ENCODE measurements at places on chromosomes 6 and 20.

DNA sequence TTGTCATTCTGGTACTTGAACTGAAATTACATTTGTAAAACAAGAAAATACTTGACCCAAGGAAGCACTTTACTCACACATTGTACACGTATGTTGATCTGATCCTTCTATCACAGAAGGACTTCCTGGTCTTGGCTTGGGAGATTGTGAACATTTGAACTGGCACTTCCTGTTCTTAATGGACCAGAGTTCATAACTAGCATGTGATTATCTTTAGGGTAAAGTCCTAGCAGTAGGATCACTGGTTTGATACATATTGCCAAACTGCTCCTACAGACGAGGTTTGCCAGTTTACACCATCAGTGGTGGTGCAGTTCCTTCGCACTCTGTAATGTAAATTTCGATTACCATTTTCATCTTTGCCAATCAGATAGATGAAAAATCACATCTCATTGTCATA is 12.7 kb downstream of the HECA start:
- no peaks in the 10 kb centered on the region for H3K36me3 ChIP-seq
- no peaks in the 10 kb centered on the region for H3K27me3 ChIP-seq
- H3K27ac ChIP-seq, result no peak overlapping the region
- DNase-seq, result no peak

DNA sequence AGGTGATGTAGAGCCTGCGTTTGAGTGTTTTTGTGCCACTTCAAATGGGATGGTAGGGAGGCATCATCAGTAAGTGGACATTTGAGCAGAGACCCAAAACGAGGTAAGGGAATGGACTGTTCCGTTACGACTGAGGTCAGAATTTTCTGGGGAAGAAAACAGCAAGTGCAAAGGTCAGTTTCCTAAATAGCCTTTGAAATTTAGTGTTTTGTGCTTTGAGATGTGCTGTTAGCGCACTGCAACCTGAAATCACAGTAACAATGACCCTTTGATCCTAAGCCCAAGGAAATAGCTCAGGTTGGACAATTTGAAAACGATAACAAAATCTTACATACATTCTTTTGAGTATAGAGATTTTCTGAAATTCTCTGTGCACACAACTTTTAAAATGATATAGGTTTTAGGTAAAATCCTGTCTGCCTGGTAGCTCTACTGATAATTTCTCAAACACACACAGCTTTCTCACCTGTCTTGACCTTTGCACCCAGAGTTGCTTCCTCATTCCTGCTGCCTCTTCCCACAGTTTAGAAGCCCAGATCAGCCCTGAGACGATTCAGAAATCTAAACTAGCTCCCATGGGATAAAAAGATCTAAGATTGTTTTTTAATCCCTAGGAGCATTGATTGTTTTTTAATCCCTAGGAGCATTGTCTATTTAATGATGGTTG is 22.1 kb downstream of the DCBLD1 start:
- H3K36me3 ChIP-seq, result peaks cover 2% of the 10 kb centered on the region
- no peak overlapping the region for H3K27ac ChIP-seq
- H3K4me3 ChIP-seq, result no peak overlapping the region
- H3K4me1 ChIP-seq, result no peaks in the 10 kb centered on the region

GRCh38 chr6:16344756-16345155 is 106.4 kb downstream of the GMPR start:
- DNase-seq, result no peak
- H3K4me1 ChIP-seq, result no peaks in the 10 kb centered on the region
- no peak overlapping the region for H3K27ac ChIP-seq
- H3K4me3 ChIP-seq, result no peak overlapping the region

DNA sequence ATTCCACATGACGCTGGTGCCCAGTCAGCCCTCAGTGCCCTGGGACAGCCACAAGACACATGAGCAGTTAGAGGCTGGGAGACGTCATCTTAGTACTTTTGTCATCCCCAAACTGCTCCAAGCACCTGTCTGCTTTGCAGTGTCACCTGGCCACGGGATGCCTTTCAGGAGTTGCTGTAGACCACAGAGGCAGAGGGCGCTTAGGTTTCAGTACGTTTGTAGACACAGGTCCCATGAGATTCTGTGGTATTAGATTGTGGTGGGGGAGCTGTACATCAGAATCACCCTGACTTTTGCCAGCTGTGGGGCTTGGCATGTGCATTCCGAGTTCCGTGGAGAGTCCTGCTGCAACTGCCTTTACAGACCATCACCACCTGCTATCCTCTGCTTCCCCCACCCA is 16.7 kb downstream of the MAVS start:
- DNase-seq, result no peak
- no peaks in the 10 kb centered on the region for H3K27me3 ChIP-seq
- no peak overlapping the region for H3K4me3 ChIP-seq
- H3K27ac ChIP-seq, result no peak overlapping the region
- peaks cover 68% of the 10 kb centered on the region for H3K36me3 ChIP-seq

DNA sequence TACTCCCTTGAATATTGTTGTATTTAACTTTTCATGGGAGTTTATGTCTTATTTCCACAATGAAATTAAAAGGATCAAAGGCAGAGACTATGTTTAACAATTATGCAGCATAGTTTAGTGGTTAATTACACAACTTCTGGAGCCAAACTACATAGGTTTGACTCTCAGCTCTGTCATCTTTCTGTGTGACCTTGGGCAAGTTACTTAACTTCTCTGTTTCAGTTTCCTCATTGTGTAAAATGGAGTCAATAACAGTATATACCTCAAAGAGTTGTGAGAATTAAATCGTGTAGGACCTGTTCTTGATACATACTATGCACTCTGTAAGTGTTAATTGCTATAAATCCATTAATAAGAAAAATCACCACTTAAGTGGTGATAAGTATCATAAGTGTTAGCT is 48.3 kb downstream of the BTBD9 start:
- H3K27ac ChIP-seq, result no peak overlapping the region
- no peak overlapping the region for H3K4me3 ChIP-seq

- H3K4me1 ChIP-seq, result peaks cover 26% of the 10 kb centered on the region
- H3K36me3 ChIP-seq, result no peaks in the 10 kb centered on the region
Measured at GRCh38 chr6:34697544-34697836, 923 bp upstream of the ILRUN start.

DNA sequence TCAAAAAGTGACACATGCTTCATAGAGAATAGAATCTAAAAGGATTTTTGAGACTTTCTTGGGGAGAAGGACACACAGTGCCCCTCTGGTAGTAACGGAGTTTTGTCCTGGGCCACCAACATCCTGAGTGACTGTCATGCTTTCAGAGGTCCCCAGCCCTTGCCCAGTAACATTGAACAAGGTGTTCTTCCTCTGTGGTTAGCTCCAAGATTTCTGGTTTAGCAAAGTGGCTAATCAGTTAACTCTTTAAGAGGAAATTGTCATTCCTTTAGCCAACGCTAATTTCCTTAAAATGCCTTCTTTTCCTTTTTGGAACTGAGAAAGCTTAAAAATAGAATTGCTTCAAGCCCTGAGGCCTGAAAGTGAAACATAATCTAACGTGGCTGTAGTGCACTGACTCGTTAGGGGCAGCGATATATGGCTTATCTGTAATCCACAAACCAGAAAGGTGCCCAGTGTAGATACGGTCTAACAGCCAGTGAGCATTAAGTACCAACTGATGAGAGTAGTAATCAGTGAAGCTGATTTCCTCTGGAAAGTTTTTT is 7.8 kb downstream of the E2F3 start:
- H3K27ac ChIP-seq, result peak overlapping the region; percentile 66
- DNase-seq, result peak; percentile 40
- H3K36me3 ChIP-seq, result peaks cover 3% of the 10 kb centered on the region
- no peaks in the 10 kb centered on the region for H3K27me3 ChIP-seq
- no peak overlapping the region for H3K4me3 ChIP-seq
- peaks cover 26% of the 10 kb centered on the region for H3K4me1 ChIP-seq

- DNase-seq, result no peak
- no peak overlapping the region for H3K4me3 ChIP-seq
- peaks cover 32% of the 10 kb centered on the region for H3K36me3 ChIP-seq
- peak overlapping the region; percentile 30 for H3K27ac ChIP-seq
- no peaks in the 10 kb centered on the region for H3K27me3 ChIP-seq
- H3K4me1 ChIP-seq, result peaks cover 45% of the 10 kb centered on the region
Measured at GRCh38 chr6:31351401-31352309, 5.3 kb downstream of the HLA-B start.

DNA sequence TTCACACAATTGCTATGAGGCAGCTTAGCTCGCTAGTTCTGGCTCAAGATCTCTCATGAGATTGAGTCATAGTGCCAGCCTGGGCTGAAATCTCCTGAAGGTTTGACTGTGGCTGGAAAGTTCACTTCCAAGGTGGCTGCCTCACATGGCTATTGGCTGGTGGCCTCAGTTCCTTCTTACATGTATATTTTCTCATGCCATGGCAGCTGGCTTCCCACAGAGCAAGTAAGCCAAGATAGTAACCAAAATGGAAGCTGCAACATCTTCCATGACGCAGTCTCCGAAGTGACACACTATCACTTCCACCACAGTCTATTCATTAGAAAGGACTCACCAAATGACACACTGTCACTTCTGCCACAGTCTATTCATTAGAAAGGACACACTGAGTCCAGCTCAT is 160.4 kb upstream of the PRDM1 start:
- H3K4me1 ChIP-seq, result no peaks in the 10 kb centered on the region
- no peak overlapping the region for H3K27ac ChIP-seq
- H3K27me3 ChIP-seq, result no peaks in the 10 kb centered on the region

DNA sequence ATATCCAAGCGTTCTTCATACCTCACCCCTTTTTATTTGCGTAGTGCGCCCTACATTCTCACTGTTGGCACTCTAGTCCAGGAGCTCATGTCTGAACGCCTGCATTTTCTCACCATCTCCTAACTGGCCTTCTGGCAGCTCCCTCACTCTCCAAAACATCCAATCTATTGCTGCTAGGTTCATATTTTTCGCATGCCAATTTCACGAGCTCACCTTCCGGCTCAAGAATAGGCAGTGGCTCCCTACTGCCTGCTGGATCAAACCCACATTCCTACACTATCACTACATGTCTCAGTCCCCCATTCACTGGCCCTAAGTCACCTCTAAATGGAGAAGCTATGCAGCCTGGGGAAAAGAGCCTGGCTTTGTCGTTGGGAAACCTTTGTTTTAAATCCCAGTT is 115.0 kb downstream of the IPCEF1 start:
- no peaks in the 10 kb centered on the region for H3K27me3 ChIP-seq
- H3K4me1 ChIP-seq, result peaks cover 36% of the 10 kb centered on the region
- H3K4me3 ChIP-seq, result no peak overlapping the region
- H3K27ac ChIP-seq, result no peak overlapping the region
- H3K36me3 ChIP-seq, result peaks cover 9% of the 10 kb centered on the region

- H3K4me3 ChIP-seq, result peak overlapping the region; percentile 91
- peaks cover 14% of the 10 kb centered on the region for H3K36me3 ChIP-seq
- no peaks in the 10 kb centered on the region for H3K27me3 ChIP-seq
Measured at GRCh38 chr6:63572747-63573075, 431 bp downstream of the LOC128125822 start.

DNA sequence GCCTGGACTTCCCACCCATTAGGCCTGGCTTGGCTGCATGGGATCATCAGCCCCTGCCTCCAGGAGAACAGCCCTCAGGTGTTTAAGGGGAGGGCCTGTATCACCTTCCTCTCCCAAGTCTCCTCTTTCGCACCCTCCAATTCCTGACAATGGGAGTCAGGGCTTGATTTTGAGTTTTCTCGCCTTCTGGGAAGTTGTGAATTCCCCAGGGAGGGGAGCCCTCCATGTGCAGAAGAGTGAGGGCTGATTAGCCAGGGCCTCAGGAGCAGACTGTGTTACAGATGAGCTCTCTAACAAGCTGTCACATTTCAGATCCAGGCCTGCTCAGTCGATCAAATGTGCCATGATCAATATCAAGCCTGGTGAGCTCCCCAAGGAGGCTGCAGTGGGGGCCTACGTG is 42.4 kb downstream of the CNBD2 start:
- no peaks in the 10 kb centered on the region for H3K4me1 ChIP-seq
- no peaks in the 10 kb centered on the region for H3K36me3 ChIP-seq
- no peak overlapping the region for H3K4me3 ChIP-seq
- no peak for DNase-seq

DNA sequence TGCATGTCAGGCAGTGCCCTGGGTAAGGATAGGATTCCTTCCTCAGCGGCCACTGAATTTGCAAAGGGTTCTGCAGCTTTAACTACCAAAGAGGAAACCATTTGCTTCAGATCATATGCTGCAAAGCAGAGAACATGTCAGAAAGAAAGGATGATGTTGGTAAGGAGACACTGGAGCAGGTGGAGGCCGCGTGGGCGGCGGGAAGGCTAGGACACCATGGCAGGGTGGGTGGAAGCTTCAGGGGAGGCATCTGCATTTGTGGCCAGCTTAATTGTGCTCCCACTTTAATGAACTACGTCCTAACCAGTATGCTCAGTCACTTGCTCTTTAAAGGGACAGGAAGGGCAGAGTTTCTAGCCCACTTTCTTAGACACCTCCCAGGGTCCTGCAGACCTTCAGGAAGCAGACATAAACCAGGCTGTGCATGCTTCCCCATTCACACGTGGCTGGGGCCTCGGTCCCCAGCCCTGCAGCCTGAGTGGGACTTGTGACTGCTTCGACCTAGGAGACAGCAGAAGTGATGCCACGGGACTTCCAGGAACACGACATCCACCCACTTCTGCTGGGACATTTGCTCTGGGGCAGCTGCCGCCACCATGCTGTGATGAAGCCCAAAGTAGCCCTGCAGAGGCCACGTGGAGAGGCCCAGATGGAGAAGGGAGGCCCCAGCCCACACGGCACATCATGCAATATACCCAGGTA is 76.1 kb downstream of the GINS1 start:
- DNase-seq, result no peak
- H3K27me3 ChIP-seq, result no peaks in the 10 kb centered on the region
- H3K27ac ChIP-seq, result no peak overlapping the region
- H3K4me1 ChIP-seq, result no peaks in the 10 kb centered on the region

GRCh38 chr6:103715269-103715668 is 1144.5 kb downstream of the HACE1 start:
- no peaks in the 10 kb centered on the region for H3K4me1 ChIP-seq
- no peaks in the 10 kb centered on the region for H3K27me3 ChIP-seq
- no peak overlapping the region for H3K4me3 ChIP-seq
- no peaks in the 10 kb centered on the region for H3K36me3 ChIP-seq

- no peak overlapping the region for H3K27ac ChIP-seq
- H3K4me3 ChIP-seq, result no peak overlapping the region
- H3K4me1 ChIP-seq, result no peaks in the 10 kb centered on the region
- no peak for DNase-seq
- H3K27me3 ChIP-seq, result no peaks in the 10 kb centered on the region
Measured at GRCh38 chr6:16496210-16496609, 257.8 kb downstream of the GMPR start.

GRCh38 chr6:28880894-28881780 is 42.6 kb downstream of the TRIM27 start:
- peak; percentile 74 for DNase-seq
- peaks cover 31% of the 10 kb centered on the region for H3K4me1 ChIP-seq
- H3K4me3 ChIP-seq, result peak overlapping the region; percentile 32
- H3K27ac ChIP-seq, result no peak overlapping the region
- H3K36me3 ChIP-seq, result no peaks in the 10 kb centered on the region
- H3K27me3 ChIP-seq, result peaks cover 6% of the 10 kb centered on the region

DNA sequence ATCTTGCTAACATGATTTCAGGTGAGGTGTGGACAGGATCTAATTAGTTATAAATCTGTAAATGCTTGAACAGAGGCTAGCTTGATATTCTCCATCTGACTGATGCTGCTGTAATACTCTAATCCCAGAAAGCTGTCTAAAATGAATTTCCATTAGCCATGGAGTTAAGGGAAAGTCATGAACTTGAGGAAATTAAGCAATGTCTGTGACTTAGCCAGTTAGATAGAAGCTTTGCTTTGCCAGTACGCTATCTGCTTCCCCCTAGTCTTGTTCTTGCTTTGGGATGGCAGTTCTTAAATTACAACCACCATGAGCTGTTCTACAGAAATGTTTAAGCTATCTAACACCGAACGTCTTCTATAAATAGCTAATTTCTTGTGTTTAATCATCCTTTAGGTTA is 195.7 kb downstream of the PRL start:
- H3K27me3 ChIP-seq, result no peaks in the 10 kb centered on the region
- H3K36me3 ChIP-seq, result no peaks in the 10 kb centered on the region
- H3K27ac ChIP-seq, result no peak overlapping the region
- no peak overlapping the region for H3K4me3 ChIP-seq
- no peak for DNase-seq
